Stimulated activated CD4-positive, alpha-beta T cell treated with anti-CD3 and anti-CD28 coated beads, Interleukin-4, amount 100 ng/mL, for 48 hours (primary cell): ENCODE measurements at places on chromosomes 16 and 17.

DNA sequence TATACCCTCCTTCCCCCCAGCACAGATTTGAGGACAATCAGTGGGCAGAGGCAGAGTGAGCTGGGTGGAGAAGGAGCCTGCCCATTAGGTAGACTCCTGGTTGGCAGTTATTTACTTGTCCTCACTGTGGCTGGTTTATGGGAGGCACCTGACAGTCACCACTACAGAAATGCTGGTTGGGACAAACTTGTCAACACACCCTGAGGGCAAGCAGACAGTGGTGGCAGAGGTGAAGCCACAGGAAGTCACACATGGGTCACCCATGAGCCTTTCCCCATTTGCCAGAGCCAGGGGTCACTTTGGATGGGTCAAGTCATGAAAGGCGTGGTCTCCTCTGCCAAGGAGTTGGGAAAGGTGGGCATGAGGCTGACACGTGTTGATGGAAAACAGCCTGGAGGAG, 6.4 kb downstream of the SCNN1G start:
- DNase-seq, result no peak

- DNase-seq, result no peak
Measured at GRCh38 chr17:31171701-31172100, 76.9 kb downstream of the NF1 start.

DNA sequence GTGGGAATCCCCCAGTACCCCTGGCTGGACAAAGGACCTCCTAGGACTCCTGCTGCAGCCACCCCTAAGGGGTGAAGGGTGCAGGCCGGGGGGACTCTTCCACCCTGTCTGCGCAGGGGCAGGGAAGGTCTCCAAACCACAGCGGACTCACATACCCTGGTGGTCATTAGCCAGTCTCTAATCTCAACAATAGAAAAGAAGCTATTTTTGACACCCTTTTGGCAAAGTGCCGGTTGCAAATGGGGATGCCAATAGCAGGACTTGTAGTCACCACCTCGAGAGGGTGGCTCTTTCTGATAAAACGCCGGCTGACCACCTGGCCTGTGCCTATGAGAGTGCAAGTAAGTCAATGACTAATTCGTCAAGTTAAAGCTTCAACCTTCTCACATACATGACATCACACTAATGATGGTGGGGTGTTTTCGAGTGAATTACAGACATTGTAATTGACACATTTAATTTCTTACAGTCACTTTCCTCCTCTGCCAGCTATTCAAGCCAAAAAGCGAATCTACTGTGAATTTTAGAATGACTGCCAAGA, 23.1 kb upstream of the DNAH17 start:
- DNase-seq, result no peak

DNA sequence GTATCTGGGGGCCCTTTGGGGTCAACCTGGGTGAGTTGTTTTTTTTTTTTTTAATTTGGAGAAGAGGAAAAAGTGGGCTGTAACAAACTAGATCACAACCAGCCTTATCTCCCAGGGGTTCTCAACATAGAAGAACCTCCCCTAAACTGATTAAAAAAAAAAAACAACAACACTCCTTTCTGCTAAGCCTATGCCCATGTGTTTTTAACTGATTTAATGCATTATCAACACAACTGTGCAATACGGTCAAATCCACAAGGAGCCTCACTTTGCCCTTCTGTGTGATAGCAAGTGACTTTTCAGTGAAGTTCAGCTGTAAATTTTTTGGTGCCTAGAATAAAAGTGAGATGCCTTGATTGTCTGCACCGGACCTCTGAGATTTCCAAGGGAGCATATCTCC, 646 bp downstream of the MYH11 start:
- no peak for DNase-seq

- DNase-seq, result no peak
Measured at GRCh38 chr17:57046749-57047148, 38.3 kb upstream of the AKAP1 start.

DNA sequence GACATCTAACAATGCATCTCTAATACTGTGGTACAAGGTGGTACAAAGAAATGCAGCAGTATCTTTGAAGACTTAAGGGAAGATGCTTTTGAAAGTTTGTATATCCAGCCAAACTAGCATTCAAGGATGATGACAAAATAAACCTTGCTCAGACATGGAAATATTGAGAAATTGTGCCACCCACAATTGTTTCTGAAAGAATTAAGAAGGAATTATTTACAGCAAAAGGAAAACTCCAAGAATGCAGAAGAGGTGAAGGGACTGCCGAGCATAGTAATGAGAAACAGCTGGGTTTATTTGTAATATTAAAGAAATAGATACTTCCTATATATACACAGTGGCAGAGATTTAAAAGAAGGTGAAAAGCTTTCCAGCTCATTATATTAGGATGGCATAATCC, 29.5 kb downstream of the PMFBP1 start:
- DNase-seq, result no peak
